ENCODE measurements at places on chromosomes 6 and 20.

- DNase-seq = no peak
These were observed 58.7 kb upstream of the RIN2 start for GRCh38 chr20:19699180-19699971.

GRCh38 chr20:23658989-23659609 is 21.3 kb upstream of the CST3 start:
- no peak for DNase-seq

DNA sequence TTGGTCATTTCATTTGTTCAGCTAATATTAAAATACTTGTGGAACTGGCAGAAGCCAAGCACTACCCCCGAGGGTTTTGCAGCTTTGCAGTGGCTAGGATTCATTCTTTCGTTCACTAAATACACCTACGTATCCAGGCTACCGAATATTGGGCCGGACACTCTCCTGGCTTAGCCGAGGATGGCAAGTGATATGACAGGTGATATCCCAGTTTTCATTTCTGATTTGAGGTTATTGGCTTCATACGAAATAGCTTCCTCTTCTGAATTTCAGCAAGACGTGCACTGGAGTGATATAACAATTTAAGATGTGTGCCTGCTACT is 536 bp upstream of the MTFR2 start:
- DNase-seq = no peak

DNA sequence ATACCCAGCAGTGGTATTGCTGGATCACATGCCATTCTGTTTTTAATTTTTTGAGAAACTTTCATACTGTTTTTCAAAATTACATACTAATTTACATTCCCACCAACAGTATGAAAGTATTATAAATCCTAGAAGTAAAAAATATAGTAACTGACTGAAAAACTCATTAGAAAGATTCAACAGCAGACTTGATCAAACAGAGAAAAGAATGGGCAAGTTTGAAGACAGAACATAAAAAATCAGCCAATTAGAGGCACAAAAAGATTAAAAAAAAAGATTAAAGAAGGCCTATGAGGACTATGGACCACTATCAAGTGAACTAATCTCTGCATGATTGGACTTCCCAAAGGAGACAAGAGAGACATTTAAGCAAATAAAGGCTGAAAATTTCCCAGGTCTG is 144.0 kb upstream of the GRIK2 start:
- DNase-seq = no peak

DNA sequence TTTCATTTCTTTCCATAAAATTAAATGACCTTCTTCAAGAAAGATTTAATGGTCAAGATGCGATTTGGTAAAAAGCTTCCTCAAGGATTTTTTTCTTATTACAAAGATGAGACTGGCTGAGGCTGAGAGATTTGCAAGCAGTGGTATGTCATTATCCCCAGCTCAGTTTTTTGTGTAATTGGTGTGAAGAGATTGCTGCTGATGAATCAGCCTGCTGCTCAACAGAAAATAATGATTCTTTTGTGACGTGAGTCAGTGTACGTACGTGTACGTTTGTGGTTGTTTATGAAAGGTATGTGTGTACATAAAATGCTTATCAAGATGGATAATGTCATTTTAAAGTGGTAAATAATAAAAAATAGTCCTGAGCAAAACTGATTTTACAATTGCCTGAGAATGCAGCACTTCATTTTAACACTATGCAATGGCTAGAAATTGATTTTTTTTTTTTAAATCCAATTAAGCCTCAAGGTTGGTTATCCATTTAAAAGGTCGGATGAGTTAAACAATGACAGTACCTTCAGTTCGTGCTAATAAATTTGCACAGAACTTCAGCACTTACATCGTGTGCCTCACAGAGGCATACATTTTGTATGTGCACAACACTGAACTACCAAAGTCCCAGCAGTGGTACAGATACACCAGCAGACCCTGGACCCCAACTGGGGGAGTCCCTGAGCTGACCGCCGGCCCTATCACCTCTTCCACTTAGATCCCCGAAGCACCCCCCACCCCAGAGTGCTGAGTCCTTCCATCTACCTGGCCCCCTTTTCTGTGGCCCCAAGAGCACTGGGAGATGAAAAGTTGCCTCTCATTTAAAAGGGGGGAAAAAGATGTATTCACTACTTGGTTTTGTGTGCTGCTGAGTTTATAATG is 9.7 kb upstream of the NPEPL1 start:
- no peak for DNase-seq

DNA sequence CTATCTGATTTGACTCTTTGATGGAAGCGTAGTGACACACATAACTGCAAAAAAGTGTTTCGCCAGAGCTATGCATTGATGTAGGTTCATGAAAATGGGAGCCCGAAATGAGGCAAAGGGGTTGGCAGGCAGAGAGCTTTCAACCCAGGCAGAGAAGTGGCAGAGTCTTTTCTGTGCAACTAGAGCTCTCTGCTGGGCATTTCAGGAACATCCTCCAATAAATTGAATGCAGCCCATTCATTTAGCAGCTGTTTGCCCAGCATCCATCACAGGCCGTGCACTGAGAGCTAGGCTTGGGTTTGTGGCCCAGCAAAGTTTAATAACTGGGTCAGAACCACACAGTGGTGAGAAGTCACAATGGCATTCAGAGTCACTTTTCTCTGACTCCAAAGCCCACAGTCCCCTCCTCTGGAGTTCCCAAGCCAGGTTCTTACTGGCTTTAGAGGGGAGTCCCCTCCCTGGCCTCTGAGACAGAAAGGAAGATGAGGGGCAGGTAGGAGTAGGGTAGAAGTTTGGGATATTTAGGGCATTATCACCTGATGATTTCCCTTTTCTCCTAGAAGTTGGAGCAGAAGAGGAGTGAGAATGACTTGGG is 31.8 kb upstream of the ELMO2 start:
- no peak for DNase-seq

DNA sequence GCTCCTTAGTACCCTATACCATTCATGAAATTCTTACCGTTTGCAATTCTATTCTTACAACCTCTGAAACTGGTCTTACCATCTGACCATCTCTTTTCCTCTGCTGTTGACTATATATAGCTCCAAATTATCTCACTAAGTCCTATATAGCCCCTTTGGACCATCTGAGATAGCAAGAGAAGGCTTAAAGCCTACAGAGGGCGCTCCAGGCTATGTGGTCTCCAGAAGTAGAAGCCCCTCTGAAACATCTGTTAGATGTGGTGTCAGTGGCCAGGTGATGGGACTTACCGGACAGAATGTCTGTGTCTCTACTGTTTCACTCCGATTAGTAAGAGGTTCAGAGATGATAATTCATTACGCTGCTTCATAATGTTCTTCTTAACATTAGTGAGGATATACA is 140.7 kb upstream of the BMP2 start:
- DNase-seq = no peak

- DNase-seq = no peak
These were observed 2.3 kb upstream of the DLGAP4 start for GRCh38 chr20:36303831-36304230.

DNA sequence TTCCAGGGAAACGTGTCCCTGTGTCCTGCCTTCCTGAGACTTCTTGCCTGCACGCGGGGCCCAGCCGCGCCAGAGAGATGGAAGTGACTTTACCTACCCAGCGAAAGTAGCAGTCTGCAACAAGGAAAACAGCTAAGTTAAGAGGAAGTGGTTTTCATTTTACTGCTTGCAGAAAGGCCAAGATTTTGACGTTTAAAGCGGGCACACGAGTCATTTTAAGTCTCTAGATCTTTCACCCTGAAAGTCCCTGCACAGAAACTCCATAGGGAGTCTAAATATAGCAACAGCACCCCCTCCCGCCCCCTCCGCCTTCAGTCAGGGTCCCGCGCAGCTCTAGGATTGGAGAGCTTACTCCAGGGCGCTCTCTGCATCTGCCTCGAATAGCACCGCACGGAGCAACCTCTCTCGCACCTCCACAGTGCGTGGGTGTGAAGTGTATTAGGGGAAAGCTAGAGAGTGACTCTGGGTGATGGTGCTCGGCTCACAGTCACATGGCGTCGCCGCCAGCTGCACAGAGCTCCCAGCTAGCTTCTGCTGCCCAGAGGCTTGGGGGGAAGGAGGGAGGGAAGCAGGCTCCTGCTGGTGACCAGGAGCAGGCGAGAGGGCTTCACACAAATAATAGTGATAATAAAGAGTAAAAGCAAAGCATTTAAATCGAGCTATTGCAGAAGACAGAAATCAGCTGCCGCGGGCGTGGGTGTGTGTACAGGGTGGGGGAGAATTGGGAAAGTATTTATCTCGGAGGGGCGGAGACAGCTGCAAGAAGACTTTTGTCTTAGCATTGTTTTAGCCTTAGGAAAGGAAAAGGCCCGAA is 1.8 kb upstream of the KCNQ5 start:
- DNase-seq = no peak

DNA sequence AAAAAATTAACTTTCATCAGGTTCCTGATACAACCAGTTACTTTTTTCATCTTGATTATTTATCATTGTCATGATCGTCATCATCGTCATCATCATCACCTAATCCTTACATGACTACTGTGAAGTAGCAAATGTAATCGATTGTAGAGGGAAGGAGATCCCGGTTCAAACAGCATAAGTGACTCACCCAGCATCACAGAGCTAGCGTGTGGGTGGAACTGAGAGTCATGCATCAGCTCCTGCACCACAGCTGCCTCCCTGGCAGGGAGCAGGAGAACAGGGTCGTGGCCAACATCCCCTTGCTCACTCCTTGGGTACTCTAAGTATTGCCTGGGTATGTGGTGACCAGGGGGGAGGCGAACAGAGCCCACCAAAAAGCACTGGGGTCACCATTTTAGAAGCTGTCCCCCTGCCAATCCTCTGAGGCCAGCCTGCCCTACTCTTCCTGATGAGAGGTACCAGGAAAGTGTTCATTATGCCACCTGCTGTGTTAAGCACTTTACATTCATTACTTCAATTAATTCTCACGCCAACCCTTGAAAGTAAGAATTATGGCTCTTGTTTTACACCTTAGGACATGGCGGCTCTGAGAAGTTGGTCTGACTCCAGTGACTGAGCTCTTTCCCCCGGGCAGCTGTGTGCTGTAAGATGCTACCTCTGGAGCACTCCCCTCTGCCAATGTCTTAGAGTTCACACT is 425.2 kb downstream of the CD83 start:
- DNase-seq = no peak

DNA sequence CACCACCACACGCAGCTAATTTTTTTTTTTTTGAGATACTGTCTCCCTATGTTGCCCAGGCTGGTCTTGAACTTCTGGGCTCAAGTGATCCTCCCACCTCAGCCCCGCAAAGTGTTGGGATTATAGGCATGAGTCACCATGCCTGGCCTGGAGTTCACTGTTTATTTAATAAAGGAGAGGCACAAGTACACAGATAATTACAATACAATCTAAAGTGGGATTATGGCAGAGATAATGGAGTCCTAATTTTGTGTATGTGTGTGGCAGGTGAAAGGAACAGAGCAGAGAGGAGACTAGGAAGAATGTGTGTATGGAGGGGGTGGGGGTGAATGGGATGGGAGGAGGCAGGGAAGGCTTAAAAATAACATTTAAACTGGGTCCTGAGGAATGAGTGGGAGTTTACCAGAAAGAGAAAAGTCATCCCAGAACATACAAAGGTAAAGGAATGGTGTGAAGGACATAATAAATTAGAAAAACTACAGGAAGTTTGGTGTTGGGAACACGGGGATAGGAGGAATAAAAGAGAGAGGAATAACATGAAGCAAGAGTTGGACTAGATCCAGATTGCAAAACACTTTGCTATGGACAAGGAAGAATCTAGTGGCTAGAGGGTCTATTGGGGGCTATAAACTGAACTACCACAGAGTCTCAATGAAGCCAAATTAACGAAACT is 4.4 kb downstream of the NCOA5 start:
- no peak for DNase-seq

- DNase-seq = no peak
These were observed 7.4 kb downstream of the FAM209B start for GRCh38 chr20:56540415-56540814.

DNA sequence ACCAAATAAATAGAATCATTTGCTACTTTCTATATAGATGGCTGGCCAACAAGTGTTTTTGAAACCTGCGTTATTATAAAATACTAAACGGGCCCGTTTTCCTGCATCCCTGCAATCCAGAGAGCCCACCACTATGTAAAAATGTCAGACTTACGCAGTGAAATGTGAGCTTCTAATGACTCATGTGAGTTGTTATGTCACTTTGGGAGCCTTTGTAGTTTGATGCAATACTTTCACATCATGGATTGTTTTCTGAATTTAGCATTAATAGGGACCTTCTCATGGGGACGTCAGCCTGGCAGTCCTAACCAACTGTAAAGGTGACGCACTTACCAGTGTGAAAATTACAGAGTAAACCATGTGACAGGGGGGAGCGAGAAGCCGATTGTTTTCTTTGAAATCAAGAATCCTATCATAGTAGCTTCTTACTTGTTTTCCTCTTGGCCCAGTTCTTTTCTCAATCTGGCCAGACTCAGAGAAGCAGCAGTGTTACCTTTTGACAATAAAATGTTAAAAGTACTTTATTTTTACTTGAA is 75.3 kb downstream of the SSR1 start:
- no peak for DNase-seq

Data from vagina (tissue), 2 donors.